ENCODE measurements at places on chromosomes 4 and X.

GRCh38 chr4:52915730-52916300, 53.7 kb downstream of the RASL11B start:
- DNase-seq = no peak

- no peak for DNase-seq
Measured at GRCh38 chr4:138242076-138242833, at the start of gene SLC7A11. TSS of gene SLC7A11 (minus strand) at chr4:138242349. CDS start at chr4:138242069, 280 bp downstream.

DNA sequence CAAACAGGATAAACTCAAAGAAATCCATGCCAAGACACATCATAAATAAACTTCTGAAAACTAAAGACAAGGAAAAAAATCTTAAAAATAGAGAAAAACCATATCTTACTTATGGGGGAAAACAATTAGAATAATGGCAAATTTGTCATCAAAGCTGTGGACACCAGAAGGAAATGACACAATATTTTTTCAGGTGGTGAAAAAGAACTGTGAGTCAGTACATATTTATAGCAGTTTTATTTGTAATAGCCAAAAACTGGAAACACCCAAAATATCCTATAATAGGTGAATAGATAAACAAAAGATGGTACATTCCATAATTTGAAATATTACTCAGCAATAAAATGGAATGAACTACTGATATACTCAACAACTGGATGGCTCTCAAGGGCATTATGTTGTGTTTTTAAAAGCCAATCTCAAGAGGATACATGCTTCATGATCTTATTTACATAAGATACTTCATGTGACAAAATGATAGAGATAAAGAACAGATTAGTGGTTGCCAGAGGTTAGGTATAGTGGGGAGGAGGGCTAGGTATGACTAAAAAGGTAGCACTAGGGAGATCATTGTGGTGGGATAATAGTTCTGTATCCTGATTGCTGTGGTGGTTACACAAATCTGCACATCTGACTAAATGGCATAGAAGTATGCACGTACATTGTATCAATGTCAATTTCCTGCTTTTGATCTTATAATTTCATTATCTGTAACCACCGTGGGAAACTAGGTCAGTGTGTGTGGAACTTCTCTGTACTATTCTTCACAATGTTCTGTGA, 191.9 kb downstream of the PPP1R2C start:
- no peak for DNase-seq

- DNase-seq = no peak
Measured at GRCh38 chrX:101230636-101231035, 11.1 kb downstream of the DRP2 start.

- DNase-seq = no peak
Measured at GRCh38 chr4:10701702-10702460, 17.3 kb upstream of the CLNK start.

GRCh38 chrX:72131317-72132294, at the start of gene RTL5:
TSS of gene RTL5 (minus strand) at chrX:72131915.
- peak; percentile 84 for DNase-seq

DNA sequence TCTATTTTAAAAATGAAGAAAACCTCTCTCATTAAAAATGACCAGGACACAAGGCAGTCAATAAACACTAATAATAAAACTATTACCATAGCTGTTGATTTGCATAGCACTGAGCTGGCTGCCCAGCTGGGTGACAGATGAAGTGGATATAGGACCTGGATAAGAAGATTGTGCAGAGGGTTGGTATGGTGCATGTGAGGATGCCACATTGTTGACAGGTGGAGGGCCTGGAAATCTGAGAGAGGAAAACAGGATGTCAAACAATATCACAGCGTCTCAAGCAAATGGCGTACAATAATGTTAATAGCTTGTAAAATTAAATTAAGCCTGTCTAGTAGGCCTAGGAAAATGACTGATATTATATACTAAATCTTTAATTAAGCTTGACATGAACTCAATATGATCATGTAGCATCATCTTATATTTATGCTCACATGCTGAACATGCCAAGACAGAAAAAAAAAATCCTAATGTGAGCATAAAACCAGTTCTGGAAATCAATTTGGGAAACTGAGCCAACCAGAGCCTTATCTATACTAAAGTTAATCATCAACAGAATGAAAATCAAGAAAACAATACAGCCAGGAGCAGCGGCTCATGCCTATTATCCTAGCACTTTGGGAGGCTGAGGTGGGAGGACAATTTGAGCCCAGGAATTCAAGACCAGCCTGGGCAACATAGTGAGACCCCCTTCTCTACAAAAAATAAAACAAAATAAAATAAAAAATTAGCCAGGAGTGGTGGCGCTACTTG, 18.6 kb downstream of the SEC24D start:
- DNase-seq = no peak

DNA sequence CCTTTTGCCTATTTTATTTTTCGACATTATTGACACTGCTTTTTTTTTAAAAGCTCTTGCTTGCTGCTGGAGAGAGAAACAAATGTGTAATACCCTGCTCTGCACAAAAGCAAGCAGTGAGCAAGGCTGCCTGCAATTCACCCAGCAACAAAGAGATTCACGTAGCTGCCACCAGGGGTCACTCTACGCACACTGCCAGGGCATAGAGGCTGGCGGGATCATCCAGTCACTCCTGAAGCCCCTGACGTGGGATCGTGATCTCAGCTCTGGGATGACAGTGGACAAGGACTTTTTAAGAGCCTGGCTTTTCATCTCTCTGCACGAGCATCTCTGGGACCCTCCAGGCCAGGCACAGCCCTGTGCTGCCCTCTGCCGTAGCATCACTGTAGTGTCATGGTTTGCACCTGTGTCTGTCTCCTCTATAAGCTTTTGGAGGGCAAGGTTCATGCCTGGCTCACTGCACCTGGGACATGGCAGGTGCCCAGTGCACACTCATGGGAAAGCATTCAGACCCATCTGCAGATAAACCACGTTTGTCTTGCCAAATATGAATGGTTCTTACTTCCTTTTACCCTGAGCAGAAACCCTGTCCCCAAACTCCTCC, 19.8 kb downstream of the C4orf50 start:
- peak; percentile 36 for DNase-seq

DNA sequence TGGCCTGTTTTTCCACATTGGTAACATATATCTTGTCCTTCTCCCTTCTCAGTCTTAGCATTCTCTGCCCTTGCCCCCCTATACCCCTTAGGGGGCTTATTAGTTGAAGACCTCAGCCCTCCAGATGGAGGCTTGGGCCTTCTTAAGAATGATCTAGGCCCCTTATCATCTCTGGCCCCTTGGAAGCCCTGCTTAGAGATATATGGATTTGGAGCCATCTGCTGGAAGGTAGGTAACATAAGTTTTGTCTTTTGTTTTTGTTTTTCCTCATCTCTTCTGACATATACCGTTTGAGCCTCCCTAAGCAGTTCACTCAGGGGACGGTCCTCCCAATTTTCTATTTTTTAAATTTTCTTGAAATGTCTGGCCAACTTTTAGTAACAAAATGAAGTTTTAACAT, 48.3 kb upstream of the NAP1L2 start:
- no peak for DNase-seq

DNA sequence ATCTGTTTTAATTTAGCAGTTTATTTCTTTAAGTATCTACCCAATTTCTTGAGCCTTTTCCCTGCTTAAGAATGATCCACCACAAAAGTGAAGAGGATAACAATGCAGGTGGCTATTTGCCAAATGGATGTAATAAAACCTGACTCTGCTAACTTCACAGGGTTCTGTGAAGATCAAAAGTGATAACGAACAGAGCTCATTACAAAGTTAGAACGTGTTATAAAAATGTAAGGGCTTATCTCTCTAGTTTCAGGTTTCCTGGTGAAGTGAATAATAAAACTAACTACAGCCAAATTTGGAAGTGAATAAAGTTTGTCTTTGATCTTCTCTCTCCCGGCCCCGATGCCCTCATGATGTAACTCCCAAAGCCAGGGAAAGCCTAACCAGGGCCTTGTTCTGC, 497.9 kb downstream of the SMARCA1 start:
- DNase-seq = no peak

DNA sequence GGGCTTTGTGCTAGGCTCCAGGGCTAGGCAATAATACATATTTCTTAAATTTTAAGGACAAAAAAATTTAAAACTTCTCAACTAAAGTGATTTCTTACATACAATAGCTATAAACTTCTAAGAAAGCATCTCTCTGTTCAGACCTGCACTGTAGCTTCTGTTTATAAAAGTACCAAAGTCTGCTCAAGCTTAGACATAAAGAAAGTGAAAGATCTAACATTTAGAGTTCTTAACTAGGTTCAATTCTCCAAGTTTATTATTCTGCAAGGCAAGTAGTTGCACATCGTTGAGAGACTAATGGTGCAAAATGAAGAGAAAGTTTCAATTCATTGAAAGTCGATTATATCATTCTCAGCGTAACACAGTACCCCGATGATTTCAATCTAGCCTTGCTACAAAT, 857.4 kb upstream of the HTR2C start:
- no peak for DNase-seq

DNA sequence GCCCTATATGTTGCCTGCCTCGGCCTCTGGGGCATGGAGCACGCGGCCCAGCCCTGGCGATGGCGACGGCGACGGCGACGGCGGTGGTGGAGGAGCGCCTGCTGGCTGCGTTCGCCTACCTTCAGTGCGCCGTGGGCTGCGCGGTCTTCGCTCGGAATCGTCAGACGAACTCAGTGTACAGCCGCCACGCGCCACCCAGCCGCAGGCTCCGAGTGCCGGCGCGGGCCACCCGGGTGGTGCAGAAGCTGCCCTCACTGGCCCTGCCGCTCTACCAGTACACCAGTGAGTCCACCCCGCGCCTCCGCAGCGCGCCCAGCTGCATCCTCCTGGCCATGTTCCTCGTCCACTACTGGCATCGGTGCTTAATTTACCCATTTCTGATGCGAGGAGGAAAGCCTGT, 83.7 kb upstream of the F9 start:
- no peak for DNase-seq

DNA sequence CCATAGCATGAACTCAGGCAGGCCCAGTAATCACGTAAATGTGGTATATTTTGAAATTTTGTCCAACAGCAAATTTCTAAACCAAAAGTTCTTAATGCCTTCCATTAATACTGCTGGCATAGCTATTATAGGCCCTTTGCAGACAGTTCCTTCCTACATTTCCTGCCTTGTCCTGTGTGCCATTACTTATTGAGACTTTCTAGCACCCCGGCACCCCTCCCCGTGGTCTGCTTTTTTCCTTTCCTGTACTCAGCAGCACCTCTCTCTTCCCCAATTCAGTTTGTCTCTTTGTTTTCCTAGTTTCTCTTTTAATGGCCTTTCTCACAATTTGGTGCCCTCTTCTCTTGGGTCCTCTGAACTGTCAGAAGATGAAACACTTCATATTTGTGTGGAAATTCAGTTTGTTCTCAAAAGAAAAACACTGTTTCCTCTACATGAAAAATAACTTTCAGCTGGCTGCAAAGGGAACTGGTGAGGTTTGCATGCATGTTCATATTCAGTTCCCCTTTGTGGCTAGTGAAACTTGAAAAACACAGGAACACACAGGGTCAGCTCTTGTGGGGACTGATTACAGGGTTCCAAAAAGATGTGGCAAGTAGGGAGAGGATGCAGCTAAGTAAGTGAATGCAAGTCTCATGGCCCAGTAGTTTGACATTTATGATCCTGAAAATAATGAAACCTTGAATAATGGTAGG, 17.1 kb downstream of the GPR34 start:
- DNase-seq = no peak

- peak; percentile 43 for DNase-seq
Measured at GRCh38 chr4:2261110-2261852, 628 bp downstream of the MXD4 start.

- no peak for DNase-seq
Measured at GRCh38 chr4:94939791-94940519, 182.2 kb downstream of the BMPR1B start.

DNA sequence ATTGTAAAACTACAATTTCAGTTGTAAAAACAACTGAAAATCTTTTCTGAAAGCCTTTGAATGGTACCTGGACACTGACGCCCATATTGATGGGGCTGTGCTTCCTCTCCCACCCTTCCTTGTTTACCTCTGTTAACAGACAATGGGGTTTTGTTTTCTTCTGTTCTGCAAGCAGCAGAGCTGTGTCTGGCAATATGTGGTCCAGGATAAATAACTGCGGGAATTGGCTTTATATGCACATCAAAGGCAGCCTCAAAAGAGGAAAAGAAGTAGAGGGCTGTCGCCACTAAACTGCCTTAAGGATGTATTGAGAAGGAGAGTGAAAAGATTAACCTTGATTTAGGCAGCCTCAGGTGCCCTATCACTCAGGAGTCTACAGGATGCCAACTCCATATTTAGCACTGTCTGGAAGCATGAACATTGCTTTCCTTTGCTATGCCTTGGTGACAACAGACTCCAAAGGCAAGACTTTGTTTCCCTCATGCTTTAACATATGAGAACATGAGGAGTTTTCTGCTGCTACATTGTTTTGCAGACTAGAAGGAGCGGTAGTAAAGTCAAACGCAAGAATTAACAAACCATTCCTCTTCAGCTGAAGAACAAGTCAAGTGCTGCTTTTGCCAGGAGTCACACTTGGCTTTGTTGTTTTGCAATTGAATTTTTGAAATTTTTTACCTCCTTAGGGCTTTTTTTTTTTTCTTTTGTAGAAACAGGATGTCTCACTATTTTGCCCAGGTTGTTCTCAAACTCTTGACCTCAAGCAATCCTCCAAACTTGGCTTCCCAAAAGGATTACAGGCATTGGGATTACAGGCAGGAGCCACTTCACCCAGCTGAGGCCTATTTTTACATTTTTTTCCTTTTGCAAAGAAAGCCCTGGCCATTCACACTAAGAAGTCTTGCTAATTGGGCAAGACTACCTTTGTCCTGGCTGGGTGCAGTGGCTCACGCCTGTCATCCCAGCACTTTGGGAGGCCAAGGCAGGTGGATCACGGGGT, 3.0 kb downstream of the IL21 start:
- DNase-seq = no peak

GRCh38 chr4:141768954-141769353, 132.6 kb downstream of the IL15 start:
- DNase-seq = no peak

GRCh38 chrX:120514236-120514635, 45.1 kb upstream of the LAMP2 start:
- no peak for DNase-seq

- DNase-seq = no peak
Measured at GRCh38 chr4:172485007-172485406, 671.8 kb downstream of the GALNTL6 start.

GRCh38 chr4:61462451-61463326, 262.6 kb downstream of the ADGRL3 start:
- DNase-seq = no peak

- DNase-seq = no peak
Measured at GRCh38 chr4:70399319-70399718, 1.6 kb downstream of the OPRPN start.

DNA sequence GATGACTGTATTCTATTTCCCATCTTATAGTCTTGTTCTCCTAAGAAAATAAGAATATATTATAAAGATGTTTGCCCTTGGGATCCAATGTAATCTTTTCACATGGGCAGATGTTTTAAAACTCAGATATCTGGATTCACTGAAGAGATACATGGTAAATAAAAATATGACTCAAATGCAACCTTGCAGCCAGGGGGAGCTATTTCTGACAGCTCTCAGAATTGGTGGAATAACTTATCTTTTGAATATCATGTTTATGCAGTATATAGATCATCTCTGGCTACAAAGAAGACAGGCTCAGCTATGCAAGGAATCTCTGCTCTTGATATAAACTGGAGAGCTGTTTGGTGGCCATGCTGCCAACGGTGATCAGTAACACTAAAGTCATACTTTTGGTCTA, 274.7 kb downstream of the GLUD2 start:
- no peak for DNase-seq
